Neural progenitor cell (in vitro differentiated cells): ENCODE measurements at places on chromosomes 2 and 18. TPM values are rescaled to one million over a fixed set of nuclear protein-coding genes. Genes with fewer than 3 reads are reported as not detected.

DNA sequence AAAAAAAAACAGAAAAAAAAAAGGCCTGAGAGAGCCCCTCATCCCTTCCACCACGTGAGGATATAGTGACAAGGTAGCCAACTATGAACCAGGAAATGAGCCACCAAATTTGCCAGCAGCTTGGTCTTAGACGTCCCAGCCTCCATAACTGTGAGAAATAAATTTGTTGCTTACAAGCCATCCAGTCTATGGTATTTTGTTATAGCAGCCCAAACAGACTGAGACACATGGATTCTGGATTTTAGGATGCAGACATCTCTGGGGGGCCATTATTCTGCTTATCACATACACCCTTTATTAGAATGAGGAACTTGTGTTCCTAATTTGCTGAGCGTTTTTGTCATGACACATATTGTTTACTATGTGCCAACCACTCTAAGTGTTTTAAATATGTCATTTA is 5.4 kb upstream of the YIPF4 start:
- no peaks in the 10 kb centered on the region for H3K36me3 ChIP-seq
- DNase-seq: no peak
- no peaks in the 10 kb centered on the region for H3K4me1 ChIP-seq
- H3K27me3 ChIP-seq: peaks cover 50% of the 10 kb centered on the region
- no peak overlapping the region for H3K27ac ChIP-seq

DNA sequence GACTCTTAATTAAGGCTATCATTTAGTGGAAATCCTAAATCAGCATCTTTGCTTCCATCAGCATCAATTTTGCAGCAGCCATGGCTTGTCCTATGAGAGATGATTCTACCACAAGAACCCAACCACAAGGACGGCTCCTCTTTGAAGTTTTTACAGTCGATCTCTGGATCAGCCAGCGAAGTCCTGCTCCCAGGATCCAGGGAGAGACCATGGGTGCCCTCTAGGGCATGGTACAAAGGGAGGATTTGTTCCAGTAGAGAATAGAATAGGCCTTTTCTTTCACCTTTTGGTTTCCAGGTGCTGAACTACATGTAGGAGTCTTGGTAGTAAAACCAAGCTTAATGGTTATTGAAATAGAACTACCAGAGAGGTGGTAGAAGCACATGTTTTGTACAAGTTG is 52.7 kb downstream of the TMEM200C start:
- no peaks in the 10 kb centered on the region for H3K4me1 ChIP-seq
- no peak overlapping the region for H3K4me3 ChIP-seq
- H3K27me3 ChIP-seq: no peaks in the 10 kb centered on the region

GRCh38 chr18:69480460-69480859 is 79.8 kb downstream of the DOK6 start:
- no peak overlapping the region for H3K27ac ChIP-seq
- H3K4me1 ChIP-seq: no peaks in the 10 kb centered on the region
- DNase-seq: no peak
- no peaks in the 10 kb centered on the region for H3K36me3 ChIP-seq
- no peak overlapping the region for H3K4me3 ChIP-seq

- no peak overlapping the region for H3K4me3 ChIP-seq
- DNase-seq: no peak
- H3K4me1 ChIP-seq: no peaks in the 10 kb centered on the region
- no peaks in the 10 kb centered on the region for H3K36me3 ChIP-seq
- no peak overlapping the region for H3K27ac ChIP-seq
Measured at GRCh38 chr2:239727182-239727775, 297.9 kb downstream of the NDUFA10 start.

GRCh38 chr18:79772108-79772864 is 25.5 kb upstream of the KCNG2 start:
- no peak overlapping the region for H3K4me3 ChIP-seq
- H3K27me3 ChIP-seq: peaks cover 11% of the 10 kb centered on the region
- no peaks in the 10 kb centered on the region for H3K36me3 ChIP-seq

DNA sequence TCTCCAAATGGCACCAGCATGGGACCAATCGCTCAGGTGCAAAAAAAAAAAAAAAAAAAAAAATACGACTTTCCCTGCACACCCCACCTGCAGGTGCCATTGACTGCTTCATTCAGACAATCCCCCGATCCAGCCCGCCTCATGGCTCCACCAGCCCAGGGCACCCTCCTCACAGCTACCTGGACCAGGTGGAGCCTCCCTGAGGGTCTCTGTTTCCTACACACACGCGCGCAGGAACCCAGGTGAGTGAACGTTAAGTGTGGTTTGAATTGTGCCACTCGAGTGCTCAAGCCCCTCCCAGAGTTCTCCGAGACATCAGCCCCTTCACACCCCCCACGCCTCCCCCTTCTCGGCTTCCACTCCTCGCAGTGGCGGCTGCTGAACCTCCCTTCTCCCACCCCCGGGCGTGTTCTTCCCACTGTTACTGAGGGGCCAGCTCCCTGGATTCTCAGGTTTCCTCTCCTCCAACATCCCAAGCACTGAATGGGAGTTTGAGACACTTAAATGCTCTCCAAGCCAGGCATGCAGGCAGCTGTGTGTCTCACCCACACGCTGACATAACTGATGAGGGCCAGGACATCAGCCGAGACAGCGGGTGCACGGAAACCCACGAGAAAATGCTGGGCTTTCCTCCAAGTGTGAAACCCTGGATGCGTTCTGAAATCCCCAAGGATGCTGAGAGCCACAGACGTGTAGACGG is 88.8 kb upstream of the SNTG2 start:
- DNase-seq: no peak
- no peak overlapping the region for H3K4me3 ChIP-seq
- no peaks in the 10 kb centered on the region for H3K36me3 ChIP-seq

DNA sequence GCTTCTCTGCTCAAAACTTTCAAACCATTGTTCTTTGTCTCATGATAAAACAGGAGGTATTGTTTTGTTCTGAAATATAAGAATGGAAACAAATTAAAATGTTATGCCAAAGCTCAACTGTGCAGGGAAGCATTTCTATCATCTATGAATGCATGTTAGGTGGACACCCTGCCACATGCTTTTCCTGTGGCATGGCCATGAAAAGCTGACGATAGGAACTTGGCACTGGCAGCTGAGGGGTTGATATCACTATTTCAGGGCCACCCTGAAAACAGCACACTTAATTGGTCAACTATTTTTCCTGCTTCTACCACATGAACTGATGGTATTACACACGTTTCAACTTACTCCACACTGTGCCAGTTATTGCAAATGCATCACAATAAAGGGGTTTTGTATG is 157.3 kb downstream of the MREG start:
- no peak overlapping the region for H3K4me3 ChIP-seq
- H3K27ac ChIP-seq: no peak overlapping the region
- no peaks in the 10 kb centered on the region for H3K27me3 ChIP-seq

DNA sequence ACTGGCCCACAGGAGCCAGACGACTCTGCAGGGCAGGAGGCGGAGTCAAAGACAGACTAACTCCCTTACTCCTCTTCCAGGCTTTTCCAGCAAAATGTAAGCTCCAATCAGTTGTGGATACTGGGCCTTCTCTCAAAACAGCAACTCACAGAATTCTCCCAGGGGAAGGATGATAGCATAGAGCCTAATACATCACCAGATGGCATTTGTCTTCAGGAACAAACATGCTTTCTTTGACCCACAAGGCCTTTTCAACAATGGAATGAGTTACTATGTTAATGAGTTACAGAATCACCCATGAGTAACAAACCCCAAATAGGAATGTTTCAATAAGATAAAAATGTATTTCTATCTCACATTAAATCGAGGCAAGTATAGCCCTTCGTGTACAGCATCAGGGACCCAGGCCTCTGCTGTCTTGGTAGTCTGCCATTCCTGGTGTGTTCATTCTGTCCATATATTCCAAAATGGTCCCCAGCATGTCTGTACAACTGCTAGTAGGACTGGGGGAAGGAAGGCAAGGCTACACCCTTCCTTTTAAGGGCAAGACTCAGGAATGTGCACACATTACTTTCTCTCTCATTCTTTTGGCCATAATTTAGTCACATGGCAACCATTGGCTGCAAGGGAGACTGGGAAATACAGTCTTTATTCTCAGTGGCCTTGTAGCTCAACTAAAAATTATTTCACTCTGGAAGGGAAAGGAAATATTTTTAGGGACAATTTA is 76.4 kb downstream of the BOD1L2 start:
- DNase-seq: no peak
- H3K4me3 ChIP-seq: no peak overlapping the region
- H3K27me3 ChIP-seq: no peaks in the 10 kb centered on the region
- H3K36me3 ChIP-seq: no peaks in the 10 kb centered on the region
- H3K27ac ChIP-seq: no peak overlapping the region
- H3K4me1 ChIP-seq: peaks cover 9% of the 10 kb centered on the region

DNA sequence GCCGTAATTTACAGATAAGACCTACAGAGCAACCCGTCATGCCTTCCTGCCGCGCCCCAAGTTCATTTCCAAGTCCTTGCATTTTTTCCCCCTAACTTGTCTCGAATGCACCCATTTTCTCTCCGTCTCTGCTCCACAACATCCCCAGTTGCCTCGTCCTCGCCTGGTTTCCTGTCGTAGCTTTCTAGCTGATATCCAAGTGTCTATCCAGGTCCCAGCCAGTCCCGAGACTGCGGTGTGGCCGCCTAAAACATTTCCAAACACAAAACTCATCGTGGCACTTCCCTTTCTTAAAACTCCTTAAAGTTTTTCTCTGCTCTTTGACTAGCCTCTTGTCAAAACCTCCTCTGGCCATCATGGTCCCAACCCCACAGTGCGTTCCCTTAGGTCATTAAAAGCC is 1.2 kb upstream of the BARD1 start:
- no peaks in the 10 kb centered on the region for H3K36me3 ChIP-seq
- no peak for DNase-seq
- H3K4me3 ChIP-seq: peak overlapping the region; percentile 81
- H3K27me3 ChIP-seq: peaks cover 14% of the 10 kb centered on the region
- H3K4me1 ChIP-seq: peaks cover 16% of the 10 kb centered on the region
- no peak overlapping the region for H3K27ac ChIP-seq

DNA sequence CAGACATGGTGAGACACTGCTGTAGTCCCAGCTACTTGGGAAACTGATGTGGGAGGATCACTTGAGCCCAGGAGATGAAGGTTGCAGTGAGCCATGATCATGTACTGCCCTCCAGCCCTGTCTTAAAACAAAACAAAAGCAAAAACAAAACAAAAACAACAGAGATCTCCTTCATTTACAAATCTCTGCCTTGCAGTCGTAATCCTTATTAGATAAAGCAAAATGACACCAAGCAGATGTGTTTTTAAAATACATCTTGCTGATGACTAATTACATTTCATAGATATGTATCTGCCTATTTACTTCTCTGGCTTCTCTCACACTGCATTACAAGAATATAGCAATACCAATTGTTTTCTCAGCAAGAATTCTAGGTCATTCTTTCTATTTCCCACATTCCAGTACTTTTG is 22.8 kb downstream of the NFE2L2 start:
- no peaks in the 10 kb centered on the region for H3K36me3 ChIP-seq
- no peak overlapping the region for H3K27ac ChIP-seq
- no peaks in the 10 kb centered on the region for H3K27me3 ChIP-seq
- no peak for DNase-seq
- no peak overlapping the region for H3K4me3 ChIP-seq

DNA sequence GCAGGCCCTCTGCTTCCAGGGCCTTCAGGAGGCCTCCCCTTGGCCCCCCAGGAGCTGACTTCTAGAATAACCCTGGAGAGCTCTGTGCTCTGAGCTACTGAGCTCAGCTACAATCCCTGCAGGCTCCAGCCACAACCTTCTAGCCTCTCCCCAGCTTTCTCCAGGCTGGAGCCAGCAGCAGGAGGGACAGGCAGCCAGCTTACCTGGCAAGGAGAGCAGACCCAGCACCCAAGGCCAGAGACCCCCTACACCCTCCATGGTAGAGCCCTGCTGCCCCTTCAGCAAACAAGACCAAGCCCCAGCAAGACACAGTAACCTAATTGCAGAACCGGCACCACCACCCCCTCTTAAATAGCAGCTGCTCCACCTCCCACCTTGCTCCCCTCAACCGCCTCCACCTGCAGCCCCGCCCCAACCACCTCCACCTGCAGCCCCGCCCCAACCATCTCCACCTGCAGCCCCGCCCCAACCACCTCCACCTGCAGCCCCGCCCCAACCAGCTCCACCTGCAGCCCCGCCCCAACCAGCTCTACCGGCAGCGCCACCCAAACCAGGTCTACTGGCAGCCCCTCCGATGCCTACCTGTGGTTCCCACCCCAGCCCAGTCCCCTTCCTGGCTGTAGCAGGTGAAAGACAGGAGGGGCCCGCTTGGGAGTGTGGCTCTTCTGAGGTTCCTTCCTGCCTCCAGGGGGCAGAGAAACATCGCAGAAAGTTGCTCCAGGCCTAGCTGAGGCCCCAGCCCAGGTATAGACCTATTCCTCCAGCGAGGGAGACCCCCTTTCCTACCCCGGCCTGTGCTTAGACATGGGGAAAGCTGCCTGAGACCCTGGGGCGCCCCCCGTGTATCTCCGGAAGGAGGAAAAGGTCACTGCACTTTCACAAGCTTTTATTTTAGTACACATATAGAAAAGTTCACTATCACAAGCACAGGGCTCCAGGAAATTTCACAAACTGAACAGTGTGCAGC is at the start of gene ASTL:
Gene ASTL, minus strand, starts transcription at position 324 of the 967 bp plus-strand sequence. Its CDS starts 66 bp downstream, at position 258.
- no peak within 1 kb of the TSS for H3K27ac ChIP-seq
- H3K4me3 ChIP-seq: no peak within 1 kb of the TSS

DNA sequence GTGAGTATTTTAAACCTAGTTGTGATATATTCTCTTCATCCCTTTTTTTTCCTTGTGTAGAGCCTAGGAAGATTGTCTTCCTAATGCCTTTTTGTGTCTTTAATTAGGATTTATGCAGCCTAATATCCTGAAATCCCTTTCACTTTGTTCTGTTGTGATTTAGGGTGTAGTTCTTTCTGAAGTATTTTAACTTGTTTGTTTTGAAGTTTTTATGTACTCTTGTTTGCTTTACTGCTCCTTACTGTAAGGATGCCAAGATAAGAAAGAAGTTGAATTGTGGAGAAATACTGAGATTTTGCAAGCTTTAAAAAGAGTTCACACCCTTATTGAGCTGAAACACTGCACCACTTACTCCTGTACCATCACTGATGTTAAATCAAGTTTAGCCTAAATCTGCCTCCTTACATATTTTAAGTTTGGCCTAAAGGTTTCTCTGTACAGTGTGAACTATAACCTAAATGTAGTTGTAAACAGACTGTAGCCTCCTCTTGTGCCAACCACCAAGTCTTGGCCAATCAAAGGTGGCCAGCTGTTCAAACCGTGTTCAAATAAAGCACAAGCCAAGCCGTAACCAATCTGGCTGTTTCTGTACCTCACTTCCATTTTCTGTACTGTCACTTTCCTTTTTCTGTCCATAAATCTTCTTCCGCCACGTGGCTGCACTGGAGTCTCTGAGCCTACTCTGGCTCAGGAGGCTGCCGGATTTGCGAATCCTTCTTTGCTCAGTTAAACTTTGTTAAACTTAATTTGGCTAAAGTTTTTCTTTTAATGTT is 17.7 kb upstream of the ACOXL start:
- H3K4me3 ChIP-seq: no peak overlapping the region
- H3K4me1 ChIP-seq: no peaks in the 10 kb centered on the region
- H3K36me3 ChIP-seq: no peaks in the 10 kb centered on the region
- no peaks in the 10 kb centered on the region for H3K27me3 ChIP-seq
- no peak overlapping the region for H3K27ac ChIP-seq

- H3K4me1 ChIP-seq: peaks cover 30% of the 10 kb centered on the region
- no peak overlapping the region for H3K27ac ChIP-seq
- no peaks in the 10 kb centered on the region for H3K36me3 ChIP-seq
- no peak overlapping the region for H3K4me3 ChIP-seq
Measured at GRCh38 chr2:206614811-206615210, 27.5 kb upstream of the FAM237A start.

Gene LYPD6B
- total RNA-seq: 0.34 TPM in 1 of 2 replicates, not detected in the other

Gene CYRIA
- total RNA-seq: 0.81 and 1.0 TPM in 2 replicates

Gene CAPN14
- total RNA-seq: 0.04 and 0.19 TPM in 2 replicates

Gene AMER3
- total RNA-seq: not detected in 2 replicates

Gene TMEM198
- 0.79 and 2.3 TPM in 2 replicates for total RNA-seq

Gene RHOB
- 16.1 and 28.7 TPM in 2 replicates for total RNA-seq

Gene SKA1
- 31.4 and 57.2 TPM in 2 replicates for total RNA-seq

Gene SKOR2
- total RNA-seq: not detected in 2 replicates
